ENCODE measurements at places on chromosomes 16 and 17.

DNA sequence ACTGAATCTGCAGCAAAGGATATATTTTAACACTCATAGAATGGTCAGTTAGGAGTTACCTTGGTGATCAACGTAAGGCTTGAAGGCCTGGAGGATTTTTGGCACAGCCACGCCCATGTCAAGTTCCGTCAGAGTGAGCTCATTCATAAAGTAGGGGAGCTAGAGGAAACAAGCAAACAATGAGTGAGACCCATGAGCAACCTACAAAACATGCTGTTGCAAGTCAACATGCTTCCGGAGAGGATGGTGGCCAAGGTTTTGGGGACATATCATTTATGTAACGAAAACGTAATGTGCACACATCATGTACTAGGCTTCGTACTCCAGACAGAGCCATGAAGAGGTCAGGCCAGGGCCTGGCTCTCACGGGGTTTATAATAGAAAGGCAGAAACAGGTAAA lies 41.1 kb upstream of the ERN1 start:
- no peak for DNase-seq

- DNase-seq, result no peak
Measured at GRCh38 chr17:82452162-82452561, 1.6 kb upstream of the CYBC1 start.

- no peak for DNase-seq
Measured at GRCh38 chr17:35890774-35891155, 10.6 kb upstream of the CCL5 start.

GRCh38 chr17:39704821-39705551 lies 5.1 kb downstream of the ERBB2 start:
- no peak for DNase-seq

DNA sequence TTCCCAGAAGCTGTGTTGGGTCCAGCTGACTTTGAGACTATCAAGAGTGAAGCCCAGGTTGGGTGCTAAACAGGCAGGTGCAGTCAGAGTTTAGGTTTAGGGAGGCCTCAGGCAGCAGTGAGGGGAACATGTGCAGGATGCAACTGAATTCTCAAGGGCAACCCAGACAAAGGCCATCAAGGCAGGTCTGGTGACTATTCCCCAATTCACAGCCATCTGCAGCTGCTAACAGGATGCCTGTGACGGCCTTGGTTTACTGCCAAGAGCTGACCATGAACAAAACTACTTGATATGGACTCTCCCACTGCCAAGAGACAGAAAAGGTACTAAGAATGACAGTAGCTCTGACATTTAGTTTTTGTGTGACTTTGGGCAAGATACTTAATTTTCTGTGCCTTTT lies 45.2 kb upstream of the BCAR1 start:
- no peak for DNase-seq

DNA sequence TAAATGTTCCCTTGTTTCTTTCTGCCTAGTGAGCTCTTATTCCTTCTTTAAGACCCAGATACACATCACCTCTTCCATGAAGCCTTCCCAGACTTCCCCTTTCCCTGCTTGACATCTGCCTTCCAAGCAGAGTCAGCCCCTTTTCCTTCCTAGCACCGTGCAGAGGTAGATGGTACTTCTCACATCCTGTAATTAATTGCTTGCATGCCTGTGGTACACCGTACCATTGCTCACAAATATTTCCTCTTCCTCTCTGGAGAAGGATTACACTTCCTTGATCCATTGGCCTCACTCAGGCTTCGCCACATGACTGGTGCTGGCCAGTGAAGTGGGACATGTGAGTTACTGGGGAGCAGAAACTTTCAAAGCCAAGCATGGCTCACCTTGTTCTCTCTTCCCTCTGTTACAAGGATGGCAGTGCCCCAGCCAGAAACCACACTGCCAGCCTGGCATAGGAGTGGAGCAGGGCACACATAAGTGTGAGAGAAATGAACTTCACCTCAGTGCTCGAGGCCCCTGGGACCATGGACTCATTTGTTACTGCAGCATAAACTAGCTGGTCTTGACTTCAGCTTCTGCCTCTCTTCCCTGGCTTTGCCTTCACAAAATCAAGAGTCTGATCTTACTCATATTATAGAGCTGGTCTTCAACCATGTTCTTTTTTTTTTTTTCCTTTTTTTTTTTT lies 44.0 kb downstream of the SOST start:
- DNase-seq, result no peak

All from stimulated activated CD8-positive, alpha-beta memory T cell treated with anti-CD3 and anti-CD28 coated beads, Interleukin-4, amount 100 ng/mL, for 4 hours (primary cell).